Tibial nerve (tissue), 4 donors: ENCODE measurements at places on chromosomes 2 and 18. TPM values are rescaled to one million over a fixed set of nuclear protein-coding genes. Genes with fewer than 3 reads are reported as not detected.

- DNase-seq: no peak
Observed at GRCh38 chr2:240233885-240234502, 93.5 kb upstream of the OTOS start.

DNA sequence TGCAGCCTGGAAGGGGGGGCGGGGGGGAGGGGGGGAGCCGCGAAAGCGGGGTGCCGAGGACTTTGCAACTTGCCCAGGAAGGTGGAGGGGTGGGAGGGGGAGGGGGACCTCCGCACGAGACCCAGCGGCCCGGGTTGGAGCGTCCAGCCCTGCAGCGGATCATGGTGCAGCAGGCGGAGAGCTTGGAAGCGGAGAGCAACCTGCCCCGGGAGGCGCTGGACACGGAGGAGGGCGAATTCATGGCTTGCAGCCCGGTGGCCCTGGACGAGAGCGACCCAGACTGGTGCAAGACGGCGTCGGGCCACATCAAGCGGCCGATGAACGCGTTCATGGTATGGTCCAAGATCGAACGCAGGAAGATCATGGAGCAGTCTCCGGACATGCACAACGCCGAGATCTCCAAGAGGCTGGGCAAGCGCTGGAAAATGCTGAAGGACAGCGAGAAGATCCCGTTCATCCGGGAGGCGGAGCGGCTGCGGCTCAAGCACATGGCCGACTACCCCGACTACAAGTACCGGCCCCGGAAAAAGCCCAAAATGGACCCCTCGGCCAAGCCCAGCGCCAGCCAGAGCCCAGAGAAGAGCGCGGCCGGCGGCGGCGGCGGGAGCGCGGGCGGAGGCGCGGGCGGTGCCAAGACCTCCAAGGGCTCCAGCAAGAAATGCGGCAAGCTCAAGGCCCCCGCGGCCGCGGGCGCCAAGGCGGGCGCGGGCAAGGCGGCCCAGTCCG is 540 bp downstream of the SOX11 start:
- DNase-seq: no peak

Gene SLC9A4
- total RNA-seq: not detected

Gene SPTBN1
- total RNA-seq: 818 TPM

DNA sequence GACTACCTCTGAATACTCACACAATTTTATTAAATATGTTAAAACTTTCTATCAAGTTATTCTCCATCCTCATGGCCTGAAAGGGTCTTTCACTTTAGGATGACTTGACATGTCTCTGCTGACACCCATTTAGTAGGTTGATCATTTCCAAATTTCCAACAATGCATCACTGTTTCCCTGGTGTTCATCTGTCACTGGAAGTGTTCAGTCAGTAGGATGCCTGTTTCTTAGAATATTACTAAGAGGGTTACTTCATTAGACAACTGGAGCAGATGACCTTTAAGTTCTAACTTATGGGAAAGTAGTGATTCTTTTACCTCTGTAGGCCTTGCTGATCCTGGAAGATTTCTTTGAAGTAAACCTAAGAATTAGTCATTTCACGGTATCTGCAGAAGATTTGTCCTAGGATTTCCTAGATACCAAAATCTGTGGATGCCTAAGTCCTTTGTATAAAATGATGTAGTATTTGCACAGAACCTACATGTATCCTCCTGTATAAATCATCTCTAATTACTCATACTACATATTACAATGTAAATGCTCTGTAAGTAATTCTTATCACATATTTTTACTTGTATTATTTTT is 77.7 kb downstream of the MAP3K20 start:
- DNase-seq: no peak

DNA sequence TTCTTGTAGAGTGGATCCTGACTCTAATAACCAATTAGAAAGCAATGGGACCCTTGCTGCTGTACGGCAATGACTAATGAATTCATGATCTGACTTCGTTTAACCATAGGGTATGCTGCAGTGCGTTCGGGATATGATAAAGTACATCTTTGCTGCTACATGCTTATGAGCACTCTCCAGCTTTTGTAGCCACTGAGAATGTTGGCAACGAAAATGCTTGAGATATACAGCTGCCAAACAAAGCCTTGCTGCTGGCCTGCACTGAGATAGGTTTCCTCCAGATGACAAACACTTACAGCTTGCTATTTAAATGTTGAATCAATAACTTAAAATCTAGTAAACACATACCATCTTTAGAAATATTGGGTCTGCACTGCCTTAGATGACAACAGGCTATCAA is 372.4 kb upstream of the SLC8A1 start:
- no peak for DNase-seq

GRCh38 chr2:239370403-239370802 is 30.4 kb downstream of the HDAC4 start:
- no peak for DNase-seq

- DNase-seq: no peak
Observed at GRCh38 chr18:11336241-11336640, 186.9 kb upstream of the PIEZO2 start.

DNA sequence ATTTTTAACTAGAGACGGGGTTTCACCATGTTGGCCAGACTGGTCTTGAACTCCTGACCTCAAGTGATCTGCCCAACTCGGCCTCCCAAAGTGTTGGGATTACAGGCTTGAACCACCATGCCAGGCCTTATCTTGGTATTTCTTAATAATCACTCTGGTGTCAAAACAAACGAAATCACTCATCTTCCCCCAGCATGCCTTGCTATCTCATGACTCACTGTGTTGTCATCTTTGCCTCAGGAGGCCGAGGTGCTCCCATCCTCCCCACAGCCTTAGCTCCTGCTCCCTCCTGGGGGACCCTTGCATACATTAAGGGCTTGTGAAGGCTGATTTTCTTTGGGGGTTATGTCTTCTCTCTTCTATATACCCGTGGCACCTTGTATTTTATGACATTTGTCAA is 250.1 kb upstream of the DPP10 start:
- DNase-seq: no peak

Gene INPP4A
- total RNA-seq: 28.0 TPM

- DNase-seq: no peak
Observed at GRCh38 chr2:118333664-118334063, 245.4 kb downstream of the INSIG2 start.

DNA sequence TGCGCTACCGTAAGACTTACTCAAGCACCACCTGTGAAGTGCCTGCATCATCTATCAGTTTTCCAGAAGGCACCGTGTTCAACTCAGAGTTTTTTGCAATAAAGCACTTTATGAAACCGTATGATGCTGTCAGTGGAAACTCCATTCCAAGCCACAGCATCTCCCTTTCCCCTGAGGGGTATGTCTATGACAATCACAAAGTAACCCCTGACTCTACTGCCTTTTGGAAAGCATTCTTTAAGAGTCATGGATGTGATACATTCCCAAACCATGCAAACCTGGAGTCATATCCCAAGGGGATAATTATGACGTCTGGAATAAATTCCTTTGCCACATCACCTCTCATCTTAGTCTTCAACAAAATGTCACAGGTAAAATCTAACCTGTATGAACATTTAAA is 39.2 kb downstream of the UNC50 start:
- no peak for DNase-seq

DNA sequence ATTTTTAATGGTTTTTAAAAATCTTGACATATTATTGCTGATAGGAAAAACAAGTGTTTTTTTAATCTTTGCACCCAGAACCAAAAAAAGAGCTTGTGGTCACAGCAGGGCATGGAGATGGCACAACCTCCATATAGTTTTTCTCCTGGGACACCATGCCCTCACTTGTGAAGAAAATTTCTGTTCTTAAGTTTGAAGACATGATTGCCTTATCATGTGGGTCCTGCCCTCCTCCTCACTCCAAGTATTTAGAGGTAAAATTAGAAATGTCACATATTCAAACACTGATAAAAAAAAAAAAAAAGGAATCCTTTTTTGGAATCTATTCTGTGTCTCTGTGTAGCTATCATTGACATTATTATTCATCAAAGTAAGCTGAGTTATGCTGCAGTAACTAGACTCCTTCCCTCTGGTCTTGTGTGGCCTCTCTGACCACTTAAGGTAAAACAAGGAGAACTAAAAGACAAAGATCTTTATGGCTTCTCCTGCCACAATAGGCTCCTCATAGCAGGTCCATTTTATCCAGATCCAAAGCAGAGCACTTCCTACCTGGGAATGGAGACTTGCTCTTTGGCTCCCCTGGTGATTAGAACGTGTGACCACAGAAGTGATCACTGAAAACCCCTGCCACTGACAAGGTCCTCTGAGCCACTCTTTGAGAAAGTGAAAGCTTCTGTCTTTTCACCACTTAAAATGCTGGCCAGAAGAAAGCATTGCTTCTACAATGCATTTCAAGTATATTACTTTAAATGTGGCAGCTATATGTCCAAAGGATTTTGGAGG is 19.8 kb downstream of the ADD2 start:
- DNase-seq: no peak

- DNase-seq: peak; percentile 33
Observed at GRCh38 chr2:101063352-101064124, 61.4 kb downstream of the RPL31 start.

DNA sequence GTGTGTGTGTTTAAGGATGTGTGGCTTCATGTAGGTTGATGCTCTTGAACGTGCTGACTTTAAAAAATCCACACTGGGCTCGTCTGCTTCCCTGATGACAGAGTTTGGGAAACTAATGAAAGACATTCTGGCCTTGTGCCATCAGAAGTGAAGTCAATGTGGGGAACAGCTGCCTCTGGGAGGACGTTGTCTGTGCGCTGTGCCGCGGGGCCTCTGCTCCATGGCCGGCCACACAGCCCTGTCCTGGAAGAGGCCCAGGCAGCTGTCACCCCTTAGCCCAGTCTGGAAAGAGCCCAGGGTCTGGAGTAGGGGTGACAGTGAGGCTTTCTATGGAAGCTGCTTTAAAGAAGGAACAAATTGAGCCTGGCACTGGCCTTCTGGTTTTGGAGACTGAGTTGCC is 155.8 kb downstream of the SH3RF3 start:
- DNase-seq: peak; percentile 33

GRCh38 chr2:3512086-3512485 is 7.2 kb downstream of the ADI1 start:
- DNase-seq: no peak

DNA sequence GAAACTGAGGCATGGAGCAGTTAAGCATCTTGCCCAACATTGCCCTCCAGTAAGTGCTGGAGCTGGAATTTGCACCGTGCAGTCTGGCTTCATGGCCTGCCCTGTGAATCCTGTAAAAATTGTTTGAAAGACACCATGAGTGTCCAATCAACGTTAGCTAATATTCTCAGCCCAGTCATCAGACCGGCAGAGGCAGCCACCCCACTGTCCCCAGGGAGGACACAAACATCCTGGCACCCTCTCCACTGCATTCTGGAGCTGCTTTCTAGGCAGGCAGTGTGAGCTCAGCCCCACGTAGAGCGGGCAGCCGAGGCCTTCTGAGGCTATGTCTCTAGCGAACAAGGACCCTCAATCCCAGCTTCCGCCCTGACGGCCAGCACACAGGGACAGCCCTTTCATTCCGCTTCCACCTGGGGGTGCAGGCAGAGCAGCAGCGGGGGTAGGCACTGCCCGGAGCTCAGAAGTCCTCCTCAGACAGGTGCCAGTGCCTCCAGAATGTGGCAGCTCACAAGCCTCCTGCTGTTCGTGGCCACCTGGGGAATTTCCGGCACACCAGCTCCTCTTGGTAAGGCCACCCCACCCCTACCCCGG is 1.3 kb downstream of the PROC start:
- no peak for DNase-seq

DNA sequence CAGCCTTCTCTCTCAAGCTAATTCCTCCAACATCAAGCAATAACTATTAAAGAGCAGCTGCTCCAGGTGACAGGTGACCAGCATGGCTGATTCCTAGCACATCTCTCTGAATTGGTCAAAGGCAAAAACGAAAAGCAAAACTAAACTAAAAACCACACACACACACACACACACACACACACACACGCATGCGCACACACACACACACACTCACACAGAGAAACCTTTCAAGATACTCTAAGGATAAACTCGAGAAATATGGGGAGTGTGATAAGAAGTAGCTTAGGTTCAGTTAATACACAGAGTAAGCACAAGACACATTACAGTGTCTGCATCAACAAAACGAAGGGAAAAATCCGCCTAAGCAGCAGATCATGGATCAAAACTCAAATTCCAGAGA is 74.5 kb upstream of the FZD7 start:
- DNase-seq: no peak

- no peak for DNase-seq
Observed at GRCh38 chr2:234343372-234343771, 153.5 kb downstream of the ARL4C start.

Gene G6PC2
- total RNA-seq: not detected

GRCh38 chr2:206442833-206443734 is at the start of gene ADAM23:
Gene ADAM23, plus strand, starts transcription at chr2:206443532. Its CDS starts 335 bp downstream, at chr2:206443867.
- DNase-seq: no peak

- no peak for DNase-seq
Observed at GRCh38 chr18:80115035-80115434, 6.0 kb downstream of the ADNP2 start.

GRCh38 chr2:194867328-194867727 is 789.7 kb upstream of the SLC39A10 start:
- DNase-seq: no peak

DNA sequence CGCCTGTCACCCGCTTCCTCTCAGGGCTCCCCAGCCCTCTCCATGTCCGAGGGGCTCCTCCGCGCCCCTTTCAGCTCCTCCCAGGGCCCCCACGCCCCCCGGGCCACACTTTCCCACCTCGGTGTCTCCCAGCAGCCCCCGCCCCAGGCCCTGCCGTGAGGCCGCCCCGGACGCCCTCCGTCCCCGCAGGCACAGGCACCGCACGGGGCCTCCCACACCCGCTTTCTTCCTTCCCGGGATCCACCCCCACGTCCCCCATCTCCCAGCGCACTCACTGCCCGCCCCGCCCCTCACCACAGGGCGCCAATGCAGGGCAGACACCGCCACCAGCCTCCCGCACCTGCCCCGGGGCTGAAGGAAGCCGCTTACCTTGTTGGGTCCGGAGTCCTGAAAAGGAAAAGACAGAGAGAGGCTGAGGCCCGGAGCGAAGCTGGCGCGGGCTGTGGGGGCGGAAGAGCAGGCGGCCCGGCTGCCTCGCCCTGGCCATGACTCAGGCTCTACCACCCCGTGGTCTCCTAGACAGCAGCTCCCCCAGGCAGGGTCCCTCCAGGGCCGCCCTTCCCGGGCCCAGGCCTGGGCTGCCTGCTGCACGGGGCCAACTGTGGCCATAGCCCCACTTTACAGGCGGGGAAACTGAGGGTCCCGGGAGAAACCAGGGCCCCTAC is 37.7 kb downstream of the KIF1A start:
- DNase-seq: no peak

Gene ERFE
- not detected for total RNA-seq

GRCh38 chr2:171154348-171154747 is 6.3 kb downstream of the TLK1 start:
- no peak for DNase-seq
